Brain microvascular endothelial cell (primary cell): ENCODE measurements at places on chromosomes 7 and 10.

- no peak for DNase-seq
Measured at GRCh38 chr7:113198226-113198625, 79.9 kb upstream of the SMIM30 start.

- no peak for DNase-seq
Measured at GRCh38 chr7:86951895-86952294, 107.6 kb downstream of the ELAPOR2 start.

GRCh38 chr7:106583100-106583499 lies 77.9 kb downstream of the CCDC71L start:
- DNase-seq: no peak

GRCh38 chr10:80167471-80168161 lies 35.1 kb downstream of the PLAC9 start:
- no peak for DNase-seq

DNA sequence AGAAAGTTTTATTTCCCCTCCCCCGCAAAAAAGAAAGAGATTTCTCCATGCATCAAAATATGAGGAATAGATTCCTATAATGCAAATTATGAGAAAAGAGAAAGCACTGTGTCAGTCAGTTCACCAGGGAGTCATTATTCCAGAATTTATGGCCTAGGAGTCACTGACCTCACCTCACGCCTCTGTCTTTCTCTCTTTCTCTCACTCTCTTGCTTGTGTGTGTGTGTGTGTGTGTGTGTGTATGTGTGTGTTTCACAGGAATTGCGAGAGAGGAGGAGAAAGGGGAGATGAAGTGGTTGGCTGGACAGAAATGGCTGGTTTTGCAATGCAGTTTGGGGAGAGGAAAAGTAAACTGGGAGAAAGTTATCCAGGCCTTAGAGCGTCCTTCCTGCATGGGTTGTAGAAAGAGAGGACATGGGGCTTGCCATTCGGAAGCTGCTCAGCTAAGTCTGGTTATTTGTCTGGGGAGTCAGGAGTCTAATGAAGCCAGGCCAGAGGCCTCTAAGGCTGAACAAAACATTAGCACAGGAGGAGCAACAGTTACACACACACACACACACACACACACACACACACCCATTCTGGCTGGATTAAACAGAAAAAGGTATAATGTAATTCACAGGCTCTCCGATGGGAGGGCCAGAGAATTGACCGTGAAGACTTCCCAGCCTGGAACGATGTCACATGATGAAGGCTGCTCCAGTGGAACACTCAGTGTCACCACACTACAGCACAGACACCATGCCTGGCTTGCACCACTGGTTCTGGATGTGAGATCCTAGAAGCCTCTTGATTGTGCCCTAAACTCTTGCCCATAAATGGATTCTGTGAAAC lies 12.8 kb upstream of the FFAR4 start:
- no peak for DNase-seq

DNA sequence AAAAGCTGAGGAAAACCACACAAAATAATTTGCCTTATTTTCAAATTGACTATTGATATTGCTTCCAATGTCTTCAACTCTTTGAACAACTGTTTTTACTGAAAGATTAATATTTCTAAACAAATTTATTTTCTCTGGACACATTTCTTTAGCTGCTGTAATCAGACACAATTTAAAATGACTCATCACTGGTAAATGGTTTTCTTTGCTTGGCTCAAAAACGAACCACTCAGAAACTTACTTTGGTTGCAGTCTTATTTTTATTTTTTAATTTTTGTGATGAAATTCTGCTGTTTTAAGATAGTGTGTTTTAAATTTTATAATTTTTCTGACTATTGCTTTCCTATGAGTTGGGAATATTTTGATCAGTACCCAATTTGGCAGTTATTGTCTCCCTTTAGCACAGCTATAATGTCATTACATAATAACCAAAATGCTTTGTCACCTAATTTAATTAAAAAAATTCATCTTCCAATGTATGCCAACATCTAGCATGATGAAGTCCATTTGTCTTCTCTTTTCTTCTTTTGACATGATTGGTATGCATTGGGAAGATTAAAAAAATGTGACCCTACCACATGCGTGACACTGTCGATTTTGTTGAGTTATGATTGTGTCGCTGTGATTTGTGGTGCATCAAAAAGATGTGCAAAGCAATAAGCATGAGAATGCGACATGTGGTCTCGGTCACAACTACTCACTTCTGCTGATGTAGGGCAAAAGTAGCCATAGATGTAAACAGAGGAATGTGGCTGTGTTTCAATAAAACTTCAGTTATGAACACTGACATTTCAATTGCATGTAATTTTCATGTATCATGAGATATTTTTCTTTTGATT lies 222.3 kb downstream of the SUGCT start:
- DNase-seq: no peak

- DNase-seq: no peak
Measured at GRCh38 chr10:69960606-69960987, 92.0 kb upstream of the MACROH2A2 start.

- no peak for DNase-seq
Measured at GRCh38 chr7:155889636-155890511, 77.6 kb upstream of the SHH start.
